ENCODE measurements at places on chromosomes 3 and 15.

DNA sequence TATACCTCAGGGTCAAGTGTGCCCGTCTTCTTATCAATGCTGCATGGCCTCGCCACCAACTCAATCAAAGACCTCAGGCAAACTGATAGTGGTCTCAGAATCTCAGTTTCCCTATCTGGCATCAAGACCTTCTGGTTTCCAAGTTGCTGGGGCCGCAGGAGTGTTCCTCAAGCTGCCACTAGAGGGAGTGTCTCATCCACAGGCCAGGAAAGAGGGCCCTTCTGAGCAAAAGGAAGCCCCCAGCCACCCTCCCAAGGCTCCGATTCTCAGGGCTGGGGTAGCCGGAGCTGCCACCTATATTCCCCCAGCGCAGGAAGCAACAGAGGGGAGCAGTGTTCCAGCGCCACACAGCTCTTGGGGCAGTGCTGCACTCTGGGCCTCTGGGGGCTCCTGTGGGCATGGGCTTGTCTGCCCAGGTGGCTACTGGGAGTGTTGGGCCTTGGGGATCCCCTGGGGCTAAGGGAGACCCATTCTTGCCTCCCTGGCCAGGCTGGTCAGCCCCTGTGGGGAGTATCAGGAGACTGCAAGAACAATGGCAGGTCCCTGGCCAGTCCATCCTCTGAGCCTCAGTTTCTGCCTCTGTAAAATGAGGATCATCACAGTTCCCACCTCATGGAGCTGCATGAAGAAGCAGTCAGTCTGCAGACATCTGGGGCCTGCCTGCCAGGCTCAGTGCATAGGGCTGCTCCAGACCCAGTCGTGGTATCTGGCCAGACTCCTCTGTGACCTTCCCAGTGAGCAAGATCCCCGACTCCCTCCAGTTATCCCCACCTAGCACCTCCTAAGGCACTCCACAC lies 23.4 kb upstream of the SEC13 start:
- DNase-seq, result no peak

DNA sequence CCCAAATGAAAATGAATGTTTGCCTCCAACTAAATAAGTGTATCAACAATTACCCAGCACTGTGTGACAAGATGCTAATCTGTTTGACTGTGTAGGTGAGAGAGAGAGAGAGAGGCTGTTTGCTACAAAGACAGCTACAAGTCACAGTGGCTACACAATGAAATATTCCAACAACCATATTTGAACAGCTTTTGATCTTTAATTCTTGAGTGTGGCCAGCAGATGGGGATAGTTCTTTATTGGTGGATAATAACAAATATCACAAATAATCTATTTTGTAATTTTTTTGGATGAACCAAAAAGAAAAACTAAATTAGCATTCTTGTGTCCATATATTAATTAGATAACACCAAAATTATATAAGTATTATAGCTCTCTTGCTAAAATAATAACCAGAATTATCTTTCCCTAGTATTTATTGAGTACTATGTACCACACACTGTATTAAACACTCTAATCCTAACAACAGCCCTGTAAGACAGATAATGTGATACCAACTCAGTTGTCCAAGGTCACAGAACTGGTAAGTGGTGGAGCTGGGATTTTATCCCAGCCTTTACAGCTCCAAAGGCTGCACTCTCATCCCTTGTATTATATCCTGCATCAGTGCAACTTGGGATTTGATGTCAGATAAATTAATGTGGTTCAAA lies 61.9 kb upstream of the C3orf80 start:
- DNase-seq, result no peak

GRCh38 chr15:55586808-55587207 lies 1.3 kb downstream of the PYGO1 start:
- DNase-seq, result no peak

- no peak for DNase-seq
Observed at GRCh38 chr3:3618623-3619022, 180.6 kb upstream of the LRRN1 start.

- DNase-seq, result no peak
Observed at GRCh38 chr15:100658895-100659294, 56.5 kb downstream of the ASB7 start.

DNA sequence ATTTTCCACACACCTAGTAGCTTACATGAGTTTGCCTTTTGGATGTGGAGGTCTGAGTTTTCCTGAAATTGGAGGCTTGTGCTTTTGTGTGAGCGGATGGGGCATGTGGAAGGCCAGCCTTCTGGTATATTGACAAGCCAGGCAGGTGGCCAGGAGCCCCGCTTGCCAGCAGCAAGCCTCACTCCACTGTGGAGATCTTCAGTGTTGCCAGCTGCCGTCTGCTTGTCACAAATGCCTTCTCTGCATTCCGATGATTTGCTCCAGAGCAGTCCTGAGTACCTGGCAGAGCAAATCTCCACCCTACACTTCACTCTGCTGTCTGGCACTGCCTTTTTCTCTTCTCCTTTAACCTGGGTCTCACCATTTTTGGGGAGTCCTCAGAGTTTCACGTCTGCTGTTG lies 29.1 kb upstream of the CHST2 start:
- DNase-seq, result no peak

- peak; percentile 59 for DNase-seq
Observed at GRCh38 chr15:75672646-75673425, 25.1 kb downstream of the SNX33 start.

Data from non-pigmented ciliary epithelial cell (primary cell).